ENCODE measurements at places on chromosomes 7 and 10.

GRCh38 chr7:103349805-103350204, 2.4 kb downstream of the PSMC2 start:
- no peak for DNase-seq

- DNase-seq, result no peak
Measured at GRCh38 chr10:27794157-27794556, 48.5 kb upstream of the MKX start.

DNA sequence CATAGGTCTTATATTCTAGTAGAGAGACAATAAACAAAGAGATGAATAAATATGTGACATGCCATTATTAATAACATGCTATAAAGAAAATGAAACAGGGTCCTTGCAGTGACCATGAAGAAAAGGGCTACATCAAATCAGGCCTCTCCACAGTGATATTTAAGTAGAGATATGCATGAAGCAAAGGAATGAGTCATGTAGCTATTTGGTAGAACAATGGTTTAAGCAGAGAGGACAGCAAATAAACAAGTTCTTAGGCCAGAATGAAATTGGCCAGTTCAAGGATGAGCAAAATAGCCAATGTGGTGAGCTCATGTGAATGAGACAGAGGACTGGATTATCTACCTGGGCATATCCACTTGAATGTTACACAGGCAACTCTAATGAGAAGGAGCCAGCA, 172.2 kb upstream of the FERD3L start:
- no peak for DNase-seq

GRCh38 chr7:27526611-27527347, 135.9 kb downstream of the HIBADH start:
- no peak for DNase-seq

- DNase-seq, result no peak
Measured at GRCh38 chr7:112529521-112529920, 48.7 kb downstream of the LSMEM1 start.

GRCh38 chr10:224571-224970, 89.3 kb downstream of the ZMYND11 start:
- DNase-seq, result no peak

- DNase-seq, result no peak
Measured at GRCh38 chr10:36266923-36267322, 624.8 kb upstream of the FZD8 start.

Measured in CD4-positive, alpha-beta T cell treated with Interferon gamma for 1 hour (primary cell).